ENCODE measurements at places on chromosomes 4 and X.

DNA sequence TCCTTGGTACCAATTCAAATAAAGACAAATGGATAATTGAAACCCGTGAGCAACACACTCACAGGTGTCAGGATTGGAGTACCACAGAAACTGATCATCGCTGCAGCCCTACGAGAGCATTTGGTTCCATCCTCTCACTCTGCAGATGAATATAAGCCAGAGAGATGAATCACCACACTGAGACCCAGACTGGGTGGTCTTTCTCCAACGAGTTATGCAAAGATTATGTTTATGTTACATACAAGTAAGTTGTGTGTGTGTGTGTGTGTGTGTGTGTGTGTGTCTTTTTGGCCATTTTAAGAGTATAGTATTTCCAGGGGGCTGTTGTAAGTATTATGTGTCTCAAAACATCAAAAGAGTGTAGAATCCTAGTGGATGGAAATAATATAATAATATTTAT lies 329.5 kb upstream of the ZFP42 start:
- no peak for DNase-seq

DNA sequence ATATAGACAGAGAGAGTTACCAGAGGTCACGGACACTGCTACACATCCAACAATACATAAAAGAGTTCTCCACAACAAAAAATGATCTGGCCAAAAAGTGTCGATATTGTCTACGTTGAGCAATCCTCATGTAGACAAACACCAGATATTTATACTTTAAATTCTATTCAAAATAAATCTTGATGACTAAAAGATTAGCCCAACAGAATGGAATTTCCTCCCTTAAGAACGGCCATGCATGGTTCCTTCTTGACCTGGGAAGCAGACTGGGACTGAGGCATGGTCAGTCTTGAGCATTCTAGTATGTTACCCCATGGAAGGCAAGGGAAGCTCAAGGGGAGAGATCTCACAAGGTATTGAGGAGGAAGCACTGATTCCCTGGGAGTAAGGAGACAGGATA lies 43.5 kb downstream of the LHFPL1 start:
- DNase-seq: no peak

DNA sequence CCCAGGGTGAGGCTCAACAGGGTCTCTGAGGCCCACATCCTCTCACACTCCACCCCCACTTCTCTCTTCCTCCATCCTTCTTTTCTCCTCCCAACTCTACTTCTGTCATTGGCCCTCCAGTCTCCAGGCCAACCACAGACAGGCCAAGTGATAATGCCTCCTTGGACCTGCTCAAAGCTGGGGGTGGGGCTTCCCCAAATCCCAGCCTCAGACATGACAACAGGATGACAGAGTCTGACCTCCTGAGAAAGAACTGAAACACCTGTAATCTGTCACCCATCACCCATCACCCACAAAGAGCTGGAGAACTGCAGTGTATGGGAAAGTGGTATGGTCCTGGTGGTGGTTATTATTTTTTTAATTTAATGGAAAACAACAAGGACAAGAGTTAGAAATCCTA lies 72.6 kb downstream of the SH3KBP1 start:
- DNase-seq: no peak

DNA sequence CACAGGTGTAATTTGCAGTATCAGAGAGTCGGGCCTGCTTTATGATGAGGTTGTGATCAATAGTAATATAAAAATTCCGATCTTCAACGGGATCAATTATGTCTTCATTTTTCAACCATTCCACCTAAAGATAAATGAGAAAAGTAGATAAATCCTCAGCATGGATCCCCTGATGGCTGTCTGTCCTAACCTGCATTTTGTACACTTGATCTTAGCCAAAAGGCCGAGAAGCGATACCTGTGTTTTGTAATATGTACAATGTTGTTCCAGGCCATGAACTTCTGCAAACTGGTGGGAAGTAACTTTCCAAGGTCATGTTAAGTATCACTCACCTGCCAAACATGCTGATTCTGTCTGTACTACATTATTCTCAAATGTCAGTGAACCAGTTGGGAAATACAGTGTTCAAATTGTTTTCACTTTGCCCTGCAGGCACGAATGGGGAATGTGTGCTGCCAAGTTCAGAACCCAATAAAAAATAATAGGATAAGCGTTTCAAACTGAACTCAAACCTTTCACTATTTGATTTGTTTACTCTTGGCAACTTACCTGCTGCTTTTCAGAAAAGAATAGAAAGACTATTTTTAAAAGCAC lies 298.1 kb downstream of the UNC5C start:
- no peak for DNase-seq

- no peak for DNase-seq
Observed at GRCh38 chrX:9048801-9049200, 14.9 kb upstream of the FAM9B start.

DNA sequence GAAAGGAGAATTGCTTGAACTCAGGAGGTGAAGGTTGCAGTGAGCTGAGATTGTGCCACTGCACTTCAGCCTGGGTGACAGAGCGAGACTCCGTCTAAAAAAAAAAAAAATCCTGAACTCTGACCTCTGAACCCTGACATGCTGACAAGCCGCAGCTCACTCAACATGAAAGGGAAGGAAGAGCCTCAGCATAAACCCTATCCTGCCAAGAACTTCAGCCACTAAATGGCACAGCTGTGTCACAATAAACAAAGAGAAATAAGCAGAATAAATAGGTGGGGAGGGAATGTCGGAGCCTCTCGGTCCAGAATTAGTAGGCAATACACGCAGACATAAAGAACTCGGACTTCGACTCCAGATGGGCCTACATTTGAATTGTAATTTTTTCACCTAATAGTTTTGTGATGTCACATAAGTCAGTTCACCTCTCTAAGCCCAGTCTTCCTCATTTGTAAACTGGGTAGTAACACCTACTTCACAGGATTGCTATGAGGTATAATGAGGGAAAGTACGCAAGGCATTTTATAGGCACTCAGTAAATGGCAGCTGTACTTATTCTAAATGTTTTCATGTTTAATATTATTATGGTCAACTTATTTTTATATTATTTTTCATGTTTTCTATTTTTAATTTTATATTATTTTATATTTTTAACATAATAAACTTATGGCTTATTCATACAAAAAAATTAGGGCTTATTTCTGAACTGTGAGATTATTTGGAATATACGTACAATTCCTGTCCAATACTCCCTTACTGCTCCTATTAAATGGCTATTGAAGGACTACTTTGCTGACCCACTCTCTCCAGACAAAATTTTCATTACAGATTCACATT lies 243.4 kb downstream of the SCFD2 start:
- no peak for DNase-seq

- no peak for DNase-seq
Observed at GRCh38 chrX:154542723-154543424, 3.8 kb downstream of the G6PD start.

Measured in stimulated activated CD4-positive, alpha-beta T cell treated with anti-CD3 and anti-CD28 coated beads, Interleukin-1b, Interleukin-23, amount 100 ng/mL, for 1 hour (primary cell).